Stimulated activated CD4-positive, alpha-beta T cell treated with anti-CD3 and anti-CD28 coated beads, TNF-alpha, amount 100 ng/mL, for 4 hours (primary cell): ENCODE measurements at places on chromosomes 12 and 14.

DNA sequence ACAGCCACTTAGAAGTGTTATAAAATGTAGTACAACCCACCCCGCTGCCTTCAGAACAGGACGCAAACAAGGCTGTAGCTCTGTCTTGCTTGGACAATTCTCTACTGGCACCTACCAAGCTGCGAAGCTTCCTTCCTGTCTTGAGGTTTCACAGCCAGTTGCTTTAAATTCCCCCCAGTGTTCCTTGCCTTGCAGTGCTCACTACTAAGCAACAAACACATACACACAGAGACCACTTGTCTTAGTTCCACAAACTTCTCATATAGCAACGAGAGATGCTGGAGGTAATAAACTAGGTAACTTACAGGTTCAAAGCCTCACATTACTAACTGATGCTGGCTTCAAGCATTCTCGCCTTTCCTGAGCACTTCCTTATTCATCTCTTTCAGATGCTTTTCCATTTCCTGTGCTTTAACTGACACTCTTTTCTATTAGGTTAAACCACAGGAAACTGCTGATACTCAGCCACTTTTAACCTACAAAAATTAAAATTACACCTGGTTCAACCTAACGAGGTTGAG, 91.5 kb upstream of the PTGDR start:
- no peak for DNase-seq

DNA sequence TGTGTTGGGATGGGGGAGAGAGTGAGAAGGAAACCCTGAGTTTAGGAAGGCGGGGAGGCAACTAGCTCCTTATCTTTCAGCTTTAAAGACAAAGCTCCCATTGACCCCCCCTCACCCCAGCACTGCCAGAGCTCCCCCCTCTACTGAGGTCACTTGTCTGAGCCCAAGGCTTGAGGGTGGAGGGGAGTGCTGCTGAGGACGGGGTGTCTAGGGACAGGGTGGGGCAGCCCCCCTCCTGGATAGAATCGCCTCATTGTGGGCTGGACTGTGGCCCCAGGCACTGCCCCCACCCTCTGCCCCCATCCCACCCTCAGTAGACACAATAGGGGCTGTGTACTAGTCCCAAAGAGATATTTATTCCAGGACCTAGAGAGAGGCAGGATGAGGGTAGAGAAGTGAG, 3.0 kb downstream of the ERBB3 start:
- DNase-seq: no peak

GRCh38 chr14:69004731-69005431, 25.8 kb upstream of the ACTN1 start:
- DNase-seq: no peak

DNA sequence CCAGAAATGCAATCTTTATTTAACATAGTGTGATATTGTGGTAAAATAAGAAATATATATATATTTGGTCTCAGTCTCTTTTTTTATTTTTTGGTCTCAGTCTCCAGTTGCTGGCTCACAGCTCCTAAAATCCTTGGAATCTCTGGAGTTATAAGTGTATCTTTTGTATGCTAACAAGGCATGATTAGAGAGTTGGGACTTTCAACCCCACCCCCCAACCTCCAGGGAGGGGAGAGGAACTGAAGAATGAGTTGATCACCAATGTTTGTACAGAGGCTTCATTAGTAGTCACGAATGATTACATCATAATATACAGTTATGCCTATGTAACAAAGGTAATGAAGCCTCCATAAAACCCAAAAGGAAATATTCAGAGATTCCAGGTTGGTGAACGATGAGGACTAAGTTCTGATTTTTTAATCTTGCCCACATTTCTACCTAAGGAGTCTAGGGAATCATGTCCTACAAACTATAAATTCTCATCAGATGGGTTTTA, 22.8 kb upstream of the LALBA start:
- no peak for DNase-seq

GRCh38 chr14:63891148-63891975, 38.6 kb downstream of the SYNE2 start:
- DNase-seq: no peak

DNA sequence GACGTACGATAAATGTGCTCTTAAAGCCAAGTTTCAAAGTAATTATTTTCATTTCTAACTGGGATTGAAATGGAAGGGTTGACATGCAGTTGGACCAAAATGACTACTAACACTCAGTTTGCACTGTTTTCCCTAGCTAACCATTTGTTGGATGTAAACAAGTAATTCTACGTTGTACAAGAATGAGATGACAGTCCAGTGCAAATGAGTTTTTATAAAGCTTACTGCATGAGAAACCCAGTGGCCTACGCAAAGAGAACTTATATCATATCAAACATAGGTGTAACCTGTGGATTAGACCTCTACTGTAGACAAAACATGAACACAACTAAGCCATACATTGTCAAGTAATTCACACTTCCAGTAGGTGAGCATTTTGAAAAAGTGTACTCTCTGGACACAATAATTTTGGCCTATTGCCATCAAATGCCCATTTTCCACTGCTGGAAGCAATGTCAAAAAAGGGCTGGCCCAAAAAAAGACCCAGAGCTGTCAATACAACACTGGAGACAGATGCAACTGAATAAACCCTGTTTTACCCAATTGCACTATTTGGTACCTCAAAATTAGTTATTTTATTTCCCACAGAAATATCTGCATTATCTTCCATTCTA, 12.8 kb downstream of the SLC38A2 start:
- DNase-seq: no peak

- DNase-seq: no peak
These were observed 17.3 kb downstream of the LRTM2 start for GRCh38 chr12:1837541-1838204.
